AG04450 (cell line): ENCODE measurements at places on chromosomes 12 and 14. TPM values are rescaled to one million over a fixed set of nuclear protein-coding genes. Genes with fewer than 3 reads are reported as not detected.

- DNase-seq, result no peak
Observed at GRCh38 chr14:47857646-47858045, 182.2 kb upstream of the MDGA2 start.

DNA sequence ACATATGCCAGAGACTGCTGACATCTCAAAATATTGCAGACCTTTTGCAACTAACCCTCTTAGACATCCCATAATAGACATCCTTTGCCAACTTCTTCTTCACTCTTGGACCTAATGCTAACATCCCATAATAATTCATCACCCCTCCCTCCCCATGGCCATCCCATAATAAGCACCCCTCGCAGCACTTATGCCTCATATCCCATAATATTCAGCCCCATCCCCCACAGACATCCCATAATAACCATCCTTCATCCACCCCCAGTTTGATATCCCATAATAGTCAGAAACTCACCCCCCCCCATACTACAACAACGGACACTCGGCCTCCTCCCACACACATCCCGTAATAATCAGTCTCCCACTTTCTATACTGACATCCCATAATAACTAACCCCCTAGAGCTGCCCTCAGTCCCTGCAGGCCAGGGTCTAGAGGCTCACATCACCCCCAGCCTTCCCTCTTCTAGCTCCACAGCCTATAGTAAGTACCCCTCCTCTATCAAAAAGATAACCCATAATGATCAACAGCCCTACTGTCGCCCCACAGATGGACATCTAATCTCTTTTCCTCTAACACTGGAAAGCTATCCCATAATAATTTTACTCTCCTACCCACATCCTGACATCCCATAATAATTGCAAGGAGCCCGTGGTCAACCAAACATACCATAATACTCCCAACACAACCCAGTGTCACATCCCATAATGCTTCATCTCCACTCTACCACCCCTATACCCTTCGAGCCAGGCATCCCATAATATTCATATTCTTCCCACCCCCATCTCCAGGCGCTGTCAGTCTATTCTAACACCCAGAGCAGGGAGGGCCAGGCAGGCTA is 792 bp upstream of the CHD4 start:
- no peak for DNase-seq

DNA sequence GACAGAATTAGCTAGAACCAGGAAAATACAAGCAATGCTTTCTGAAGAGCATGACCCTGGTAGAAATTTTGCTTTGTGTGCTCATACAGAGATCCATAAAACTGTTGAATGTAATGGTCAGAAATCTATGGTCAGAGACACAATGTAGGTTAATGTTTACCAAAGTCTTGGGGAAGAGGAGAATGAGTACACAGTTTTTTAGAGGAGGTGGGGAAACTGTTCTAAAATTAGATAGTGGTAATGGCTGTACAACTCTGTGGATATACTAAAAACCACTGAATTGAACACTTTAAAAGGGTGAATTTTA is 109.5 kb upstream of the ARHGAP5 start:
- no peak for DNase-seq

DNA sequence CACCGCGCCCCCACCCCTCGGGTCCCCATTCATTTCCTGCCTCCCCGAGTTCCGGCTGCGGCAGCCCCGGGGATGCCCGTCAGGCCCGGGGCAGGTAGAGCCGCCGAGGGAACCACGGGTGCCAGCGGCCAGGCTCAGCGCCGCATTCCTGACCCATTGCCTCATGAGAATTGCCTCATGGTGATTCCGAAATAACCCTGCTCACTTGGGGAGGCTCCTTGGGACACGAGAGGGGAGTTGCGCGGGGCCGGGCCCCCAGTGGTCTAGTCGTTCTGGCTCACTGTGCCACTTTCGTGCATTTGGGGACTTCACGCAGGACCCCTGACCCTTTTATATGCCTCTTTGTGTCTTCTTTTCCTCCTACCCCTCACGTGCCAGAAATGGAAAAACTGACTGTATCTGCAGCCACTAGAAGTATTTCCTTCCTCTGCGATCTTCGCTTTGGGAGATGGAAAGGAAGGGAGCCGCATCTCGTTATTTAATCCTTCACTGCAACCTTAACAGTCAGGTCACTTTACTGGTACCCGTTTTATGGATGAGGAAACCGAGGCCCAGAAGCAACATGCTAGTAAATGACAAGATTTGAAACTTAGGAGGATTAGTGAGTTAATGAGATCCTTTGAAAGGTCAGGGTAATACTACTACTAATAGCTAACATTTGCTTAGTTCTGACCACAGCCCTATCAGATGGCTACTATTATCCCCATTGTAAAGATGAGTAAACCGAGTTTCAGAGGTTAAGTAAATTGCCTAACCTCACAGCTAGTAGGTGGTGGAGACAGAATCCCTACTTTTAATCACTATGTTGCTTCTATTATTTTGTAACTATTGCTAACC is 768 bp downstream of the PTPN11 start:
- peak; percentile 50 for DNase-seq

- no peak for DNase-seq
Observed at GRCh38 chr12:6372403-6373003, 2.9 kb downstream of the SCNN1A start.

DNA sequence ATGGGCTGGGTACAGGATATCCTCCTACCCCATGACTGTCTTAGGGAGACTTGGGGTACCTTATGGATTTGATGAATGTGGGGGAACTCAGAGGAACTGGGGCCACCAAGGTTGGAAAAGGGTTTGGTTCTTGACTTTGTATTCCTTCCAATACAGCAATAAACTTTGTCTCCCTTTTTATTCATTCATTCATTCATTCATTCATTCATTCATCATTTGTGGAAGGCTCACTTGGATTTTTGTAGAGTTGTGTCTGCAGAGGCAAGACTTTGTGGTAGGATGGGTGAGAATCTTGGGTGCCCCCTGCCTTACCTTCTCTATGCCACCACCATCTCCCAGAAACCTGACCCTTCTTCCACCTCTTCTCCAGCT is 21.1 kb downstream of the SOAT2 start:
- DNase-seq, result no peak

DNA sequence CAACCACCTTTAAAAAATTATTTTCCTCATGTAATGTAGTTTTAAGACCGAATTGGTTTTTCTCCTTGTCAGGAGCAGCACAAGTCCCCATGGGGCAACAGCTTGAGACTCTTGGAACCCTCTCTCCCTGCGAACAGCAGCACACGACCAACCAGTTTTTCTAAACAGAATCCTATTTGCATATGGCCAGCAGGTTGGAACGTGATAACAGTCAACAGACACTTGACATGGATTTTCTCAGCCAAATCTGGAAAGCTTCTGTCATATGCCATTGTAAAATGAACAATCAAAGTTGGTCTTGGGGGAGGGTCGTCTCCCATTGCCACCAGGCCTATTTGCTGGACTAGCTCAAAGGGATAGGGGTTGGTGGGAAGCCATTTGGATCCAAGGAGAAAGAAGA is 1915.0 kb upstream of the FLRT2 start:
- DNase-seq, result no peak

- DNase-seq, result peak; percentile 55
Observed at GRCh38 chr12:92987362-92987761, 58.3 kb upstream of the EEA1 start.

DNA sequence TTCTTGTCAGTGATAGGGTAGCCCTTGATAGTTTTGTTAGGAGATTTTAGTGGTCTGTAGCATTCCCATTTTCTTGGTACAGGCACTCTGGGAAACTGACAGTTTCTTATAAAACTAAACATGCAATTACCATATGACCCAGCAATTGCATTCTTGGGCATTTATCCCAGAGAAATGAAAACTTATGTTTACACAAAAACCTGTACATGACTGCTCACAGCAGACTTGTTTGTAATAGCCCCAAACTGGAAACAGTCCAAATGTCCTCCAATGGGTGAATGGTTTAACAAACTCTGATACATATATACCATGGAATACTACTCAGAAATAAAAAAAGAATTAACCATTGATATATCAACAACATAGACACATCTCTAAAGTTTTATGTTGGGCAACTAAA is 75.5 kb downstream of the BORCS5 start:
- peak; percentile 94 for DNase-seq

DNA sequence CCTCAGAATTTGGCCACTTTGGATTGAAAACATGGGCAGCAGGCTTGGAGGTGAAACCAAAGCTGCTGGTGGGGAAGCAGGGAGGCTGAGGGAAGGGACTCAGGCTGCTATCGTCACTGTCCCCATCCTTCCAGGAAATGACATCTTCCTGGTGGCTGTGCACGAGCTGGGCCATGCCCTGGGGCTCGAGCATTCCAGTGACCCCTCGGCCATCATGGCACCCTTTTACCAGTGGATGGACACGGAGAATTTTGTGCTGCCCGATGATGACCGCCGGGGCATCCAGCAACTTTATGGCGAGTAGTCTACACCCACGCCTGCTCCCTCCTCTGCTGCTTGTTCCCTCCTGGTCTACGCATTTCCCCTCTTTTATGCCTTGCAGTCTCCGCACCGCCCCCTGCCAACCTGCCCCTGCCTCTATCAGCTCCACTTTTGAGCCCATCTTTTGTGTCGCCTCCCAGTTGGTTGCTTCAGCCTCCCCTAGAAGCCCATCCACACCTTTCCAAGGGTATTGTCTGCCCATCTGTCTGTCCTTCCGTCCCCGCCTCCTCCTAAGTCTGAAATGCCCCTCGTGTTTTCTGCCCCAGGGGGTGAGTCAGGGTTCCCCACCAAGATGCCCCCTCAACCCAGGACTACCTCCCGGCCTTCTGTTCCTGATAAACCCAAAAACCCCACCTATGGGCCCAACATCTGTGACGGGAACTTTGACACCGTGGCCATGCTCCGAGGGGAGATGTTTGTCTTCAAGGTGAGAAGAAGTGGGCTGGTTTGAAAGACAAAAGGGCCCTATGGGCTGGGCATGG is 6.9 kb downstream of the MMP14 start:
- no peak for DNase-seq

DNA sequence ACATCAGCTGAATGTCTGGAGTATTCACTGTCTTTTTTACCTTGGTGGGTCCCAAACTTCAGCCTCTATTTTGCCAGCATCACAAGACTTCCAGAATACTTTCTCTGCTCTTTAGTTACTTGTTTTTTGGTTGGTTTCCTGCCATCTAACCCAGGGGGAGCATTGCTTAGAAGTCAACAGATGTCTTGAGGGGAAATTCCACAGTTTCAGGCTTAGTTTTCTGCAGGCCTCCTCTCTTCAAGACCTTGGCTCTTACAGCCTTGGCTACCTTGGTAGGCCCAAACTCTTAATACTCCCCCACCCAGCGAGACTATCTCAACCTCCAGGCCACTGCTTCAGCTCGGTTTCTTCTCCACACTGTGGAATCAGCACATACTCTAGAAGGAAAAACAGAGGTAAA is 41.7 kb downstream of the NEDD1 start:
- DNase-seq, result no peak

DNA sequence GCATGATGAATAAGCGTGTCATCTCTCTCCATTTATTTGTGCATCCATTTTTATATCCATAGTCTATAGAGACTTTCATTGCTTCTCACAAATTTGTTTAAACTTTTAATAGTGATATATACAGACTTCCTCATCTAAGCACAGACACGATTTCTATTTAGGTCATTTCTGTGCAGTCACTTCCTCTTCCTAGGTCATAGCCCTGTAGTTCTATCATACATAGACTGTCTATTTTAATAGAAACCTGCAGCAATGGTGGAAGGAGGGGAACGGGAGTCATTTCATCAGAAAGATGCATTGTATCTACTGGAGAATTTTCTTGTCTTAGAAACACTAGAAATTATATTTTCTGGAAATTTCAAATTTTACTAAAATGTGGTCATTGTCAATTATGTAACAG is 133.4 kb upstream of the FGD4 start:
- no peak for DNase-seq

GRCh38 chr12:95228617-95229016 is 11.0 kb downstream of the VEZT start:
- no peak for DNase-seq

DNA sequence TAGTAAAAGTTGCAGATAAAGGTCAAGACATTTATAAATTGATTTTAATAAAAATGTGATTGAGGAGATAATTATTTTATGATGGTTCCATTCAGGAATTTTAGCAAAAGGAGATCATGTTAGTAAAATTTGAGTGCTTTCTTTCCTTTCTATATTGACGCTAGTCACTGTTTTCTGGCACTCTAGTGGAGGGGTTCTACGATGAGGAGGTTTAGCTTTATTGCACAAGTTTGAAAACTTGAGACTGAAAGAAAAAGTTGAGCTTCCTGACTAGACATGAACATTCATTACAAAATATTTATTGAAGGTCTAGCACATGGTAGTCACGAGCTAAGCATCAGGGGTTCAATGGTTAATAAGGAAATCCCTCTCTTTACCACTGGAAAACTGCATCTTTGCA is 336.1 kb downstream of the SNAPC1 start:
- DNase-seq, result no peak

- no peak for DNase-seq
Observed at GRCh38 chr12:100555722-100556121, 17.8 kb upstream of the GAS2L3 start.

GRCh38 chr12:62512901-62513300 is 46.3 kb downstream of the MON2 start:
- DNase-seq, result no peak

DNA sequence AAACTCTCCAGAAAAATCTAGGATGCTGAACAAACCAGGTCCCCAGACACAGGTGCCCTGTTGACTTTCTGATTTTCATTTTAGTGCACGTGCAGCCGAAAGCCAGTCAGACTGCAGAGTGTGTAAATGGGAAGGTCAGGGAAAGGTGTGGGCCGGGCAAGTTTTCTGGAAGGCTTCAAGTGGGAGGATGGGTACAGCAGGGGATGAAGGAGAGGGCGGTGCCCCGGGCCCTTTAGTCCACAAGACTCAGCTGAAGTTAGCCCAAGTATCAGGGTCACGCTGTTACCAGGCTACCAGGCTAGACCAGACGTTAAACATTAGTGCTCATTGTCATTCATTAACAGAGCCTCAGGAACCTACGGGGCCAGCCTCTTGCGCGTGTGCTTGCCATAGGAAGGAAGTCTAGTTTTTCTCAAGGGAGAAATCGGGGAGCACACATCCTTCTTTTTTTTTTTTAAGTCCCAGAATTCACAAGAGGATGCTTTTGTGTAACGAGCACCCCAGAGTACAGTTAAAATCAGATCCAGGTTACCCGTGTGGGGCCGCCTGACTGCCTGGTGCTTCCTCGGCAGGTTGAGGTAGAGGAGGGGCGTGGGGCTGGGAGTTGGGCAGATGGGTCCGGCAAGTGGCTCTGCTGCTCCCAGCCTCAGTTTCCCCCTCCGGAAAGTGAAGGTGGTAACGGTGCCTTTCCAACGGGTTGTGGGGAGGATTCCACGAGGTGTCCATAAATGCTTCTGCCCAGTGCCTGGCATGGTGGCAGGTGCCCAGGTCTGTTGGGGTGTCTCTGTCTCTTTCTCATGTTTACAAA is 19.1 kb downstream of the BCL7A start:
- no peak for DNase-seq

- DNase-seq, result no peak
Observed at GRCh38 chr12:57164966-57165625, 17.7 kb upstream of the LRP1-AS start.

- no peak for DNase-seq
Observed at GRCh38 chr14:23694949-23695663, 58.9 kb downstream of the DHRS2 start.

PELI2 gene
- polyA plus RNA-seq, result 25.7 and 27.2 TPM in 2 replicates

POTEM gene
- not detected in 2 replicates for polyA plus RNA-seq

PRIM1 gene
- 6.2 and 6.7 TPM in 2 replicates for polyA plus RNA-seq

TAS2R42 gene
- polyA plus RNA-seq, result not detected in 2 replicates

SLC17A8 gene
- polyA plus RNA-seq, result not detected in 2 replicates

NGB gene
- not detected in 2 replicates for polyA plus RNA-seq

GLIPR1L1 gene
- polyA plus RNA-seq, result not detected in 2 replicates

SYNDIG1L gene
- polyA plus RNA-seq, result not detected in 2 replicates

AKAP3 gene
- polyA plus RNA-seq, result 0.29 and 0.73 TPM in 2 replicates

NIN gene
- 25.1 and 26.9 TPM in 2 replicates for polyA plus RNA-seq

CMKLR1 gene
- 0.04 and 0.12 TPM in 2 replicates for polyA plus RNA-seq

SCN8A gene
- 9.6 and 12.5 TPM in 2 replicates for polyA plus RNA-seq

RBP5 gene
- polyA plus RNA-seq, result 0.25 and 0.36 TPM in 2 replicates
